ENCODE measurements at places on chromosomes 2 and 18.

DNA sequence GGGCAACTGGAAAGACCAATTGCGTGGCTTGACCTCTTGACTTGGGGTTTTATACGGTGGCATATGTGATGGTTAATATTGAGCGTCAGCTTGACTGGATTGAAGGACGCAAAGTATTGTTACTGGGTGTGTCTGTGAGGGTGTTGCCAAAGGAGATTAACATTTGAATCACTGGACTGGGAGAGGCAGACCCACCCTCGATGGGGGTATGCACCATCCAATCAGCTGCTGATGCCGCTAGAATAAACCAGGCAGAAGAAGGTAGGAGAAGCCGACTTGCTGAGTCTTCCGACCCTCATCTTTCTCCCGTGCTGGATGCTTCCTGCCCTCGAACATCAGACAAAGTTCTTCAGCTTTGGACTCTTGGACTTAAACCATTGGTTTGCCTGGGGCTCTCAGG is 34.2 kb upstream of the YPEL5 start:
- H3K36me3 ChIP-seq: no peaks in the 10 kb centered on the region
- no peak overlapping the region for H3K27ac ChIP-seq
- H3K4me1 ChIP-seq: no peaks in the 10 kb centered on the region
- H3K27me3 ChIP-seq: no peaks in the 10 kb centered on the region
- no peak for DNase-seq
- H3K4me3 ChIP-seq: no peak overlapping the region

DNA sequence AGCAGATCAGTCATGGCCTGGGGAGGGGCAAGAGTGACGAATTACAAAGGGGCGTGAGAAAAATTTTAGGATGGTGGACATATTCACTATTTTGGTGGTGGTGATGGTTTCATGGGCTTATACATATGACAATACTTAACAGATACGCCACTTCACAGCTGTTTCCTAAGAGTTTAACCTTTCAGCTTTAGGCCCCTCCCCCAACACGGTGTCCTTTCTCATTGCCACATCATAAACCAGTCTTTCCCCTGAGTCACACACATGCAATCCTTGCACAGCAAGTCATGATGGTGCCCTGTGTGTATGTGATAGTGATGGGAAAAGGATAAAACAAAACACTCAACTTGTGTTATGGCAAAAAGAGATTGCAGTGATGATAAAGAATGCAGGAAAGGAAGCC is 47.6 kb upstream of the IL1R1 start:
- DNase-seq: peak; percentile 86
- H3K4me1 ChIP-seq: peaks cover 10% of the 10 kb centered on the region
- H3K36me3 ChIP-seq: peaks cover 3% of the 10 kb centered on the region
- peak overlapping the region; percentile 67 for H3K27ac ChIP-seq

DNA sequence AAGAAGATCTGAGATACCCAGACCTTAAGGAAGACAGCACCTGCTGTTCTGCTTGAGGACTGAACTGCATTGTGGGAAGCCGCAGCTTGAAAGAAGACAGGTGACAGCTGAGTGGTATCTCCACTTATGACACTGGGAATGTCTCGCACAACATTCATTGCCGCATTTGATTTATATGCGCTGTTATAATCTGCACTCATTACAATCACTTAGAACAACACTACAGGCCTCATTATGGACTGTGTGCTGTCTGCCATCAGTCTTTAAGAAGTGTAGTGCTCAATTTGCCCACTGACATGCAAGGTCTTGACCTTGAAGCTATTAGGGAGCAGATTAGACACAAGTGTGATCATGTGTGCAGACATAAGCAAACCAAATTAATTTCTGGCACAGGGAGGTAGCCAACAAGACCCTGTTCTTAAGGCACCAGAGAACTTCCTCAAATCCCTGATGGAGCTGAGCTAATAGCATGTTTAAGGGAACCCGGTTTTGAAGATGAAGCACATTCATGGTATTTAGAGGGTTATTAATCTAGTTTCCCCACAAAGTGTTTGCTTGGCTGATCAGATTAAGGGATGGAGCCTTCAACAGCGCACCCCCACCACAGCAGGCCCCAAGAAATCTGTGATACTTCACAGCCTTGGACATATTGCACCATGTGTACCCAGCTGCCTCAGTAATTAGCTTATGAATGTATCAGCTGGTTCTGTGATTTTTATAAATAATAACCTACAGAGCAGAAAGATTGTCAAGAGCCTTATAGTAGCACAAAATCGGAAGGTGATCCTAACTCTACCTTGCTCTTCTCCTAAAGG is 146.8 kb downstream of the SATB2 start:
- H3K36me3 ChIP-seq: no peaks in the 10 kb centered on the region
- H3K4me3 ChIP-seq: no peak overlapping the region
- H3K27me3 ChIP-seq: no peaks in the 10 kb centered on the region
- no peak for DNase-seq

DNA sequence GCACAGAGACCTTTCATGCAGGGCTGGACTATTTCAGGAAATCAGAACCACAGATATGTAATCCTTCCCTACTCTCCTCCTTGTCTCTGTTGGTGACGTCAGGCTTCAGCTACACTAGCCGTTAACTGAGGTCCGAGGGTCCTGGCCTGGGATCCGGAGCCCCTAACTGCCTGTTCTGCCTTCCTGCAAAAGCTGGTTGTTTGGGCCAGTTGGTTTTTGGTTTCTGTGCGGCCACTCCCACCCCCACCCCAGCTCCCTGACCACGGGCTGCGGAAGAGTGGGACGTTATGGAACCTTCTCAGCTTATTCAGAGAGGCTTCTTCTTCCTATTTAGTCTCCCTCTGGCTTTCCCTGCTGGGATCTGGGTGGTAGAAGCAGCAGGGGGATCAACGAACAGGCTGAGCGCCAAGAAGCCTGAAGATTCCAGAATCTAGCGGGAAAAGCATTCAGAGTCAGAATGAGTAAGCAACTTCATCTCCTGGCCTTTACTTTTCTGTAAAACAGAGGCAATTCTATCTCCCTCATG is 49.3 kb upstream of the ROCK2 start:
- peaks cover 18% of the 10 kb centered on the region for H3K4me1 ChIP-seq
- H3K36me3 ChIP-seq: no peaks in the 10 kb centered on the region
- peak overlapping the region; percentile 84 for H3K27ac ChIP-seq

- peaks cover 22% of the 10 kb centered on the region for H3K4me1 ChIP-seq
- H3K27me3 ChIP-seq: no peaks in the 10 kb centered on the region
- H3K36me3 ChIP-seq: no peaks in the 10 kb centered on the region
Observed at GRCh38 chr18:2958819-2959298, 54.1 kb downstream of the LPIN2 start.

GRCh38 chr18:59633961-59634485 is 63.2 kb downstream of the CCBE1 start:
- H3K4me1 ChIP-seq: no peaks in the 10 kb centered on the region
- no peaks in the 10 kb centered on the region for H3K27me3 ChIP-seq
- no peak for DNase-seq
- no peak overlapping the region for H3K4me3 ChIP-seq
- H3K36me3 ChIP-seq: no peaks in the 10 kb centered on the region

DNA sequence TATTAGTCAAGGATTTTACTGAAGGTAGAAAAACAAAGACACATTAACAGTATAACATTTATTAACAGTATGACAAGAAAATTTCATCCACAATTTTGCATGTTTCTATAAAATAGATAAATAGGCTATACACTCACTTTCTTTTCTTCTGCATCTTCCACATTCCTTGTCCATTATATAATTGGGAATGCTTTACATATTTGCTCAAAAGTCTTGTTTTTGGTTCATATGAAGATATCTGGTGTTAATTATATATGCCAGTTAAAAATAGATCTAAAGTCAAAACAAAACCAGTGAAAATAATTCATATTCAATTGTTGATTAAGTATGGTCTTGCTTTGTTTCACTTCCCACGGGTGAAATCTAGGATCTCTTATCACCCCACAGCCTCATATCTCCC is 53.4 kb downstream of the SERPINB7 start:
- DNase-seq: no peak
- H3K27ac ChIP-seq: no peak overlapping the region
- no peaks in the 10 kb centered on the region for H3K36me3 ChIP-seq
- no peak overlapping the region for H3K4me3 ChIP-seq
- no peaks in the 10 kb centered on the region for H3K27me3 ChIP-seq
- no peaks in the 10 kb centered on the region for H3K4me1 ChIP-seq

GRCh38 chr2:31255911-31256571 is 22.1 kb downstream of the EHD3 start:
- no peaks in the 10 kb centered on the region for H3K27me3 ChIP-seq
- no peaks in the 10 kb centered on the region for H3K36me3 ChIP-seq
- peak; percentile 62 for DNase-seq
- H3K4me1 ChIP-seq: peaks cover 20% of the 10 kb centered on the region

GRCh38 chr2:209113026-209113425 is 310.8 kb upstream of the MAP2 start:
- no peak overlapping the region for H3K27ac ChIP-seq
- no peak overlapping the region for H3K4me3 ChIP-seq
- H3K4me1 ChIP-seq: no peaks in the 10 kb centered on the region
- peak; percentile 4 for DNase-seq
- no peaks in the 10 kb centered on the region for H3K27me3 ChIP-seq

DNA sequence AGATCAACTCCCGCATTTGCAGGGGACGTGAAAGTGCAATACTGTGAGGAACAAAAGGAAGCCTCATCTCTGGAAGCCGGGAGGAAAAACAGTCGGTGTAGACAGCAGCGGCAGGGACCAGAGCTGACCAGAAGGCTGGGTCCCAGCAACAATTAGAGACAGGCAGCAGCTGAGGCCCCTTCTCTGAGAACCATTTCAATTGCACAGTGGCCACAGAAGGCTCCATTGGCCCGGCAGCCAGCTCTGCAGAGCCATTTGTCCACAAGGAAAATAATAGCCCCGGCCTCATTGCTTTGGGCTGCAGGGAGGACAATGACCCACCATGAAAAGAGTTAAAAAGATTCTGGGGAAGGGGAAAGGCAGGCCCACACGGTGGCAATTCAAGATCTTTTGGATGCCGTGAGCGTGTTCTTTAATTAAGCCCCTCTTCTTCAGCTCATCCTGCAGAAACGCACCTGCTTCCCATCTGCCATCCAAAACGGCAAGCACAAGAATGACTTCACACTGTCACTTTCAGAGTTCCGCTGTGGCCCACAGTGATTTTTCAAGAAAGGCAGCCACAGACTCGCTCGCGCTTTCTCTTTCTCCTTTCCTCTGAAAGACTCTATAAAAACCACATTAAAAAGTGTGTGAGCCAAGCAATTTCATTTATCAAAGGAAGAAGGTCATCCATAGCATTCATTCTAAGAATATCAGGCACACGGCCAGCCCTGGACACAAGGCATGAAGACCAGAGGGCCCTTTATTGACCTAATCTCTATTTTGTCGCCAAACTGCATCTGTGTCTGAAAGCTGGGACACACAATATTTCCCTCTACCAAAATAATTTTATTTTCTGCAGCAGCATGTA is 293.6 kb downstream of the SOX11 start:
- H3K27me3 ChIP-seq: peaks cover 11% of the 10 kb centered on the region
- H3K4me1 ChIP-seq: peaks cover 6% of the 10 kb centered on the region
- H3K36me3 ChIP-seq: no peaks in the 10 kb centered on the region

GRCh38 chr2:7819850-7820249 is 862.0 kb upstream of the ID2 start:
- H3K27me3 ChIP-seq: no peaks in the 10 kb centered on the region
- no peaks in the 10 kb centered on the region for H3K36me3 ChIP-seq
- H3K27ac ChIP-seq: no peak overlapping the region
- H3K4me1 ChIP-seq: no peaks in the 10 kb centered on the region
- peak; percentile 49 for DNase-seq

GRCh38 chr2:227103583-227103982 is 60.4 kb downstream of the COL4A4 start:
- H3K4me3 ChIP-seq: no peak overlapping the region
- H3K4me1 ChIP-seq: no peaks in the 10 kb centered on the region
- no peaks in the 10 kb centered on the region for H3K36me3 ChIP-seq
- DNase-seq: no peak
- H3K27me3 ChIP-seq: no peaks in the 10 kb centered on the region
- no peak overlapping the region for H3K27ac ChIP-seq

DNA sequence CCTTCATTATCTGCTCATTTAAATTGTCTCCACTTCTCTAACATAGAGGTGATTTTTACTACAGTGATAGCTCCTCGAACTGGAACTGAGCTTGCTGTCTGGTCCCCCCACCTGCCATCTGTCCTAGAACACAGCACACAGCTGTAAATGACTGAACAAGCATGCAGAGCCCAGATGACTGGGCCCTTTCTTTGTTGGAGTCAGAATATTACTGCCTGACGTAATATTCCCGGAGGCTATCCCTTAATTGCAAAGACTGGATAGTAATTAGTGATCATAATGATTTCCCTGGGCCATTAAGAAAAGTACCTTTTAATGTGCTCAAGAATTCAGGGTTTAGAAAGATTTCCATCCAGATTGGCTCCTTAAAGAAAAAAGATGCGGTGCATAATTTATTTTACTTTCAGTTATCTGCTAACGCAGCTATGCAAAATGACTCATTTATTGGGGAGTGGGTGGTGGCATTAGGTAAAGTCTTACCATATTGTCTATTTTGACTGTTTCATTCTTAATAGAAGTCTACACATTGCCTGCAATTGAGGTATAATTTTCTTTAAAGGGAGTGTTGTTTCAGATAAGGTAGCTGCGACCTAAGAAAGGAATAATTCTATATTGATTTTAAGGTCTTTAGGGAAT is 84.4 kb downstream of the MAP4K4 start:
- no peak overlapping the region for H3K27ac ChIP-seq
- no peak for DNase-seq
- H3K4me3 ChIP-seq: no peak overlapping the region
- no peaks in the 10 kb centered on the region for H3K36me3 ChIP-seq
- H3K4me1 ChIP-seq: peaks cover 25% of the 10 kb centered on the region
- no peaks in the 10 kb centered on the region for H3K27me3 ChIP-seq

DNA sequence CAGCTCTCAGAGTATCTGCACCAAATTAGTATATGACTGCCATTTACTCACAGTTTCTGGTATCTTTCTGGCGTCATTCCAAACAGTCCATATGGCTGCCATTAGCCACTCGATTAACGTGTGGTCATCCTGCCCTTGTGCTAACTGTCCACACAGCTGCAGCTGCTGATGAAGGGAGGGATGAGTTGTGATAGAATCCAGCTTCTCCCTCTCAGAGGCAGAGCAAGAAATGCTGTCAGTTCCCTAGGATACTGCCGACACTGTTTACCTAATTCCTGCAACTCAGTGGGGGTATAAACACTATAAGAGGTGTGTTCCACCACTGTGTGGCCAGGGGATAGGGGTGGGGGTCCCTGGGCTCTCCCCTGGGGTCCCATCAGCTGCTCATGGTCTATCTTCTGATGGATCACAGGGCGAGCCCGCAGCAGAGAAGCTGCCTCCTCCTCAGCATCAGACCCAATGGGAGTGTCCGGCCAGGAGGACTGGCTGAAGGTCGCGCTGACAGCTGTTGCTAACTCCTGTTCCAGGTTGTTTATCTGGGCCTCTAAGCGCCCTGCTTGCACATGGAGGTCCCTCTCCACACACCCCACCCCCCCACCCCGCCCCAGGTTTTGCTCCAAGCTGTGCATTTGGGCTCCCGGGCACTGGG is 17.3 kb upstream of the KLHL23 start:
- H3K4me3 ChIP-seq: no peak overlapping the region
- peak; percentile 35 for DNase-seq
- H3K36me3 ChIP-seq: no peaks in the 10 kb centered on the region
- peak overlapping the region; percentile 8 for H3K27ac ChIP-seq
- no peaks in the 10 kb centered on the region for H3K27me3 ChIP-seq

Data from hepatocyte (in vitro differentiated cells).